ENCODE measurements at places on chromosomes 6 and 20. TPM values are rescaled to one million over a fixed set of nuclear protein-coding genes. Genes with fewer than 3 reads are reported as not detected.

GRCh38 chr6:98593676-98594075 is 240.7 kb upstream of the POU3F2 start:
- DNase-seq, result no peak
- no peaks in the 10 kb centered on the region for H3K36me3 ChIP-seq
- H3K27me3 ChIP-seq, result no peaks in the 10 kb centered on the region
- no peak overlapping the region for H3K4me3 ChIP-seq
- no peak overlapping the region for H3K27ac ChIP-seq
- H3K4me1 ChIP-seq, result no peaks in the 10 kb centered on the region

- peaks cover 7% of the 10 kb centered on the region for H3K27me3 ChIP-seq
- H3K27ac ChIP-seq, result no peak overlapping the region
- H3K4me3 ChIP-seq, result no peak overlapping the region
- H3K4me1 ChIP-seq, result no peaks in the 10 kb centered on the region
- H3K36me3 ChIP-seq, result no peaks in the 10 kb centered on the region
- no peak for DNase-seq
Measured at GRCh38 chr6:36376183-36376582, 11.3 kb downstream of the ETV7 start.

DNA sequence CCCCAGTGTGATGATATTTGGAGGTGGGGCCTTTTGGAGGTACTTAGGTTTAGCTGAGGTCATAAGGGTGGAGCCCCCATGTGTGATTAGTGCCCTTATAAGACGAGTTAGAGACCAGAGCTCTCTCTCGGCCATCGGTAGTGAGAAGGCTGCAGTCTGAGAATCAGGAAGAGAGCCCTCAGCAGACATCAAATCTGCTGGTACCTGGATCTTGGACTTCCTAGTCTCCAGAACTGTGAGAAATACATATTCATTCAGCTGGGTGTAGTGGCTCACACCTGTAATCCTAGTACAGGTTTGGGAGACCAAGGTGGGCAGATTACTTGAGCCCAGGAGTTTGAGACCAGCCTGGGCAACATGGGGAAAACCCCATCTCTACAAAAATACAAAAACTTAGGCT is 48.7 kb upstream of the DDR1 start:
- peaks cover 5% of the 10 kb centered on the region for H3K4me1 ChIP-seq
- DNase-seq, result no peak
- no peaks in the 10 kb centered on the region for H3K36me3 ChIP-seq
- H3K4me3 ChIP-seq, result no peak overlapping the region

DNA sequence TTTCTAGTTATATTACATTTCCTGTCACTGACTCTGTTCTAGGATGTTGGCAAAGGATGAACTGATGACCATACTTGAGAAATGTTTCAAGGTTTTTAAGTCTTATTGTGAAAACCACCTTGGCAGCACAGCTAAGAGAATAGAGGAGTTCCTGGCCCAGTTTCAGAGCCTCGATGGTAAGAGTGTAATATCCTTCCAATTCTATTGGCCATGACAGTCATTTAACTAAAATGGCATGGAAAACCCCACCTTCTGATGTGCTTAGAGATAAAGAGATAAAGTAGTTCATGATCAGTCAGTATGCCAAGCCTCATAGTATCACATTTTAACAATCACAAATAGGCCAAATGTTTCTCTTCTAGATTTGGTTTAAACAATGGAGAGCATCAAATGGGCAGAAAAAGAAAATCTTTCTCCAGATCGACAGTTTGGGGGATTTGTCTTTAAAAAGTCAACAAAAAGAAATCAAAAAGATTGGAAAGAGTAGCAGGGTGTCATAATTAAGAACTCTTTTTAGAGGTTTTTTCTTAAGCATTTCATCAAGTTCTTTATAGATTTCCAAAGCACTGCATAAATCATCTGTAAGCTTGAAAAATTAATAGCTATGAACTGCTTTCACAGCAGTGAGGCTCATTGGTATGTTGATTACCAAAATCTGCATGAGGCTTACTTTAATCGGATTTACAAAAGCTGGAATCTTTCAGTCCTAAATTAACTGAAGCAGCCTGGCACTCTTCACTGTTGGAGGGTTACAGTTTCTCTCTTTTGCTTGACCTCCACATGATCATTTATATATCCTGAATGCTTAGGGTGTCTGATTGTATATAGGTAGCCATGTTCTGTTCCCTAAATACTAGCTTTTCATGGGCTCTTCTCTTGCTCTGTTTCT is 48.7 kb downstream of the AKIRIN2 start:
- no peak for DNase-seq
- no peaks in the 10 kb centered on the region for H3K4me1 ChIP-seq
- H3K27me3 ChIP-seq, result no peaks in the 10 kb centered on the region
- no peak overlapping the region for H3K4me3 ChIP-seq
- peaks cover 3% of the 10 kb centered on the region for H3K36me3 ChIP-seq
- H3K27ac ChIP-seq, result no peak overlapping the region

- no peaks in the 10 kb centered on the region for H3K27me3 ChIP-seq
- H3K27ac ChIP-seq, result no peak overlapping the region
- no peaks in the 10 kb centered on the region for H3K36me3 ChIP-seq
- H3K4me3 ChIP-seq, result no peak overlapping the region
Measured at GRCh38 chr6:164911873-164912580, 397.4 kb downstream of the C6orf118 start.

DNA sequence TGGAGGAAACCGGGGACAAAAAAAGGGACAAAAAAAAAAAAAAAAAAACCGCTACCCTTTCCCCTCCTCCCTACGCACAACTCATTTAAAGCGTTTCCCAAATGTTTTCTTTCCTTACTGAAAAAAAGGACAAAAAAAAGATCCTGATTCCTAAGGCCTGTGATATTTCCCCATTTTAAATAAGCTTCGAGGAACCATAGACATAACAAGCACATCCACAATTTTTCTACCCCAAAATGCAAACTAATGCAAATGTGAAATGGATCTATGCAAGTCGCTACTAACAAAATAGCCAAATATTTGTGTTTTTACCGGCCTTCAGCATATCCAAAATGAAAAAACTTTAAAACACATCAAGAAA is 1.4 kb upstream of the ZNF217 start:
- H3K4me1 ChIP-seq, result peaks cover 9% of the 10 kb centered on the region
- no peaks in the 10 kb centered on the region for H3K36me3 ChIP-seq
- H3K27me3 ChIP-seq, result no peaks in the 10 kb centered on the region
- peak overlapping the region; percentile 91 for H3K27ac ChIP-seq

DNA sequence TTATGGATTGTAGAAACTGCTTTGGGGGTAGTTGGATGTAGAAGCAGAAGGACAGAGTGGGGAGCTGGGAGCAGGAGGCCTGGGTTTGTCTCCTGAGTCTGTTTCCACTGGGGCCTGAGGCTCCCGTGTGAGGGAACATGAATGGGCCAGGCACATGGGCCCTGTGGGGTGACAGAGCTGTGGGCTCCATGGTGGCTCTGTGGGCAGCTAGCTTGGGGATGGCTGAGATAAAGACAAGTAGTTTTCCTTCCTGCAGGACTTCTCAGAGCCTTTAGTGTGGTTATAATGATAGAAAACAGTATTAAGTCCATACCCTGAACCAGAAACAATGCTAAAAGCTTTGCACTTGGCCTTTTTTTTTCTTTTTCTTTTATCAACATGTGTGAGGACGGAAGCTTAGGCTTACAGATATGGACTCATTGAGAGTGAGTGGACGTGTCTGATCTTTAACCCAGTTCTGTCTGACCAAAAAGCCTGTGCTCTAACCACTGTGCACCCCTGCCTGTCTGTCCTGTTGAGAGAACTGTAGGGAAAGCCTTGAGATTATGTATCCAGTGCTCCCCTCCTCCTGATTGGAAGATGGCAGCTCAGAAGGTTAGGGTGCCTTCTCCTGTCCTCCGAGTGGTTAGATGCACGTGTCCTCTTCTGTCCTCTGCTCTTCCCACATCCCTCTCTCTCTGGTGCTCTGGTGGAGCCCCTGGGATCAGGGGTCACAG is 98.3 kb downstream of the CDH26 start:
- DNase-seq, result no peak
- no peak overlapping the region for H3K27ac ChIP-seq
- H3K27me3 ChIP-seq, result no peaks in the 10 kb centered on the region
- H3K4me3 ChIP-seq, result no peak overlapping the region
- H3K4me1 ChIP-seq, result peaks cover 8% of the 10 kb centered on the region

DNA sequence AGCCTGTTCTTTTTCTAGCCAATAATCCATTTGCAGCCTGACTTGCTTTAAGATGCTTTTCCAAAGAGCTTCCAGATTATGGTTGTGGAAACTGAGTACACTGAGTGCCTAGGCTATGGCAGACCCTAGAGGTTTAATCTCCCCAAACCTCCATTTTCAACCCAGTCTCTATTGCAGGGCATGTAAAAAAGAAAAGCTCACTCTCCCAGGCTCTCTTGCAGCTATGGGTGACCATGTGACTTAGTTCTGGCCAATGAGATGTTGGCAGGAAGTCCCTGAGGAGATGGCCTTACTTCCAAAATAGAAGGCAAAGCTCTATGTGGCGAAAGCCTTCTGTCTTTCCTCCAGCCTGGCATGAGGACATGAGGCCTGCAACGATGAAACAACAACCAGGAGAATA is 3.8 kb downstream of the PDRG1 start:
- peaks cover 11% of the 10 kb centered on the region for H3K4me1 ChIP-seq
- H3K4me3 ChIP-seq, result no peak overlapping the region
- peaks cover 26% of the 10 kb centered on the region for H3K36me3 ChIP-seq

DNA sequence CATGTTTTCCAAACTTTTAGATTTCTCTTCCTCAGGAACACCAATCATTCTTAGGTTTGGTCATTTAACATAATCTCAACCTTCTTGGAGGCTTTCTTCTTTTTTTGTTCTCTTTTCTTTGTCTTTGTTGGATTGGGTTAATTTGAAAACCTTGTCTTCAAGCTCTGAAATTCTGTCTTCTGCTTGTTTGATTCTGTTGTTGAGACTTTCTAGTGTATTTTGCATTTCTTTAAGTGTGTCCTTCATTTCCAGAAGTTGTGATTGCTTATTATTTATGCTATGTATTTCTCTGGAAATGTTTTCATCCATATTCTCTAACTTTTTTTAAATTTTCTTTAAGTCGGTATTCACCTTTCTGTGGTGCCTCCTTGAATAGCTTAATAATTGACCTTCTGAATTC is 42.2 kb downstream of the STMND1 start:
- H3K27ac ChIP-seq, result no peak overlapping the region
- H3K4me3 ChIP-seq, result no peak overlapping the region
- H3K4me1 ChIP-seq, result no peaks in the 10 kb centered on the region
- no peaks in the 10 kb centered on the region for H3K27me3 ChIP-seq
- H3K36me3 ChIP-seq, result no peaks in the 10 kb centered on the region

DNA sequence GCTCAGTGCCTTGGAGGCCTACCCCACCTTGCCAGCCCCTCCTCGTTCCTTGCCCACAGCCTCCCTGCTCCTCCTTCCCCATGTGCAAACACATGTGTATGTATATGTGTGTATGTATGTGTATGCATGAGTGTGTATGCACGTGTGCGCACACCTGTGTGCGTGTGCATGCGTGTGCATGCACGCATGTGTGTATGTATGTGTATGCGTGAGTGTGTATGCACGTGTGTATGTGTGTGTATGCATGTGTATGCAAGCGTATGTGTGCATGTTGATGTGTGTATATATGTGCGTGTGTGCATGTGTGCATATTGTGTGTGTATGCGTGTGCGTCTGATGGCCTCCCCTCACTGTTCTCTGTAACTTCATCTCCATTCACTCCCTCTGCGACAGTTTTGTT is 74.7 kb downstream of the SRC start:
- DNase-seq, result no peak
- H3K27ac ChIP-seq, result no peak overlapping the region
- peaks cover 47% of the 10 kb centered on the region for H3K27me3 ChIP-seq
- peaks cover 3% of the 10 kb centered on the region for H3K4me1 ChIP-seq
- no peaks in the 10 kb centered on the region for H3K36me3 ChIP-seq

- DNase-seq, result peak; percentile 92
- no peaks in the 10 kb centered on the region for H3K27me3 ChIP-seq
- H3K4me3 ChIP-seq, result no peak overlapping the region
- no peaks in the 10 kb centered on the region for H3K36me3 ChIP-seq
- peak overlapping the region; percentile 40 for H3K27ac ChIP-seq
Measured at GRCh38 chr6:144331491-144331969, 46.4 kb downstream of the UTRN start.

GRCh38 chr6:13491538-13491937 is 4.1 kb upstream of the GFOD1 start:
- H3K27ac ChIP-seq, result no peak overlapping the region
- peaks cover 7% of the 10 kb centered on the region for H3K4me1 ChIP-seq
- no peaks in the 10 kb centered on the region for H3K27me3 ChIP-seq

DNA sequence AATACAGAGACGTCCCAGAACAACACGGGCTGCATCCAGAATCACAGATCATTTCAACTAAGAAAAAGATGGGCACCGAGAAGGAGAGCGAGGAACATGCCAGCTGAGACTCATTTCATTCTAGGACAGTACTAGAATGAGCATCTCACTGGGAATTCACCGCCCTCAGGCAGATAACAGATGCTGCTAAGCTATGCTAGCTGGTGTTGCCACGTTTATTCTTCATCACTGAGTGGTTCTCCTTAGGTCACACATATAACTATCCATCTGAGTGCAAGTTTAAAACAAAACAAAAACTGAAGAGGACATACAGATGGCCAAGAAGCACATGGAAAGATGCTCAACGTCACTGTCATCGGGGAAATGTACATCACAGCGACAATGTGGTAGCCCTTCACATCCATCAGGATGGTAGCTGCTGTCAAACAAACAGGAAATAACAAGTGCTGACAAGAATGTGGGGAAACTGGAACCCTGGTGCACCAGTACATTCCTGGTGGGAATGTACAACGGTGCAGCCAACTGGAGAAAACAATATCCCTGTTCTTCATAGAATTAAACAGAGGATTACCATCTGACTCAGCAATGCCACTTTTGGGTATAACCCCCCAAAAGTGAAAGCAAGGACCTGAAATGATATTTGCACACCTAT is 97.6 kb downstream of the SLC22A23 start:
- no peaks in the 10 kb centered on the region for H3K27me3 ChIP-seq
- no peak overlapping the region for H3K27ac ChIP-seq
- peaks cover 8% of the 10 kb centered on the region for H3K4me1 ChIP-seq
- DNase-seq, result no peak
- H3K36me3 ChIP-seq, result no peaks in the 10 kb centered on the region
- no peak overlapping the region for H3K4me3 ChIP-seq

GRCh38 chr6:115909923-115910546 is 150.7 kb downstream of the FRK start:
- no peaks in the 10 kb centered on the region for H3K27me3 ChIP-seq
- no peak overlapping the region for H3K27ac ChIP-seq
- H3K36me3 ChIP-seq, result no peaks in the 10 kb centered on the region
- DNase-seq, result no peak

GRCh38 chr6:139313229-139313628 is 21.4 kb upstream of the TXLNB start:
- no peak overlapping the region for H3K27ac ChIP-seq
- H3K27me3 ChIP-seq, result no peaks in the 10 kb centered on the region
- DNase-seq, result no peak
- H3K36me3 ChIP-seq, result no peaks in the 10 kb centered on the region

The TFAP2D gene
- not detected for total RNA-seq

The SPATA2 gene
- 7.3 TPM for total RNA-seq

The SIM1 gene
- not detected for total RNA-seq

The TGM2 gene
- 98.9 TPM for total RNA-seq

The RBPJL gene
- not detected for total RNA-seq

The BYSL gene
- total RNA-seq, result 41.2 TPM

The TNFRSF6B gene
- 2.8 TPM for total RNA-seq

The SAPCD1 gene
- total RNA-seq, result 1.2 TPM

The GJA1 gene
- 433 TPM for total RNA-seq

The TENT5A gene
- 17.8 TPM for total RNA-seq

The NOX3 gene
- not detected for total RNA-seq

The SLC17A1 gene
- not detected for total RNA-seq

The PMEPA1 gene
- total RNA-seq, result 65.1 TPM

The SLC12A5 gene
- total RNA-seq, result 15.2 TPM
